ENCODE measurements at places on chromosomes 1 and 21.

DNA sequence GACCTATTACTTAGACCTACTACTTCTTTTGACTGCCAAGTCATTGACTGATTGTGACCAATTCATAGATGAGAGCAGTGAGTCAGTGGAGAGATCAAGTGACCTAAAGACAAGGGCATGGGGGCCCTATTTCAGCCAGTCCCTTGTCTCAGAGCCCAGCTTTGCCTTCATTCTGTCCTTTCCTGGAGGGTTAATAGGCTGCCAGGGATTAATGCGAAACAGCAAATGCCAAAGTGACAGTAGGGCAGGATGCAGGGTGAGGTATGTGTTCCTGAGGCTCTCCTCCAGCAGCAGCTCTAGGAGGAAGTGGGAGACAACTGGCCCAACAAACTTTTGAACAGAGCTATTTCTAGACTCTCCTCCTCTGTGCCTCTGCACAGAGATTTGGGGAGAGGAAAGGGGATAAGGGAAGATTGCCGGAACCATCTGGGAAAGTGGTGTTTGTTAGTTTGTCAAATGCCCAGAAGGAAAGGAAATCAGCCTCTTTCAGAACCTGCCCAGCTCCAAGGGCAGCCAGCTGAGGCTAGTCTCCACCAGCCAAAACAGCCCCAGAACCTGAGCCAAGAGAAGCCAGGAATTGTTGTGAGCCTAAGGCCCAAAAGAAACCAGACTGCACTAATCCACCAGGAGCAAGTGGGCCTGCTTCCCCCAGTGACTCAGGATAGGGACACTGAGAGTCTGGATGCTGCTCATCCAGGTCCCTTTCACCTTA lies 4.9 kb upstream of the S100A3 start:
- DNase-seq = no peak

- no peak for DNase-seq
Observed at GRCh38 chr1:162372159-162373071, 4.2 kb downstream of the SPATA46 start.

- DNase-seq = peak; percentile 78
Observed at GRCh38 chr1:156502894-156503697, 2.5 kb upstream of the MEF2D start.

- no peak for DNase-seq
Observed at GRCh38 chr1:234932511-234933430, 195.9 kb downstream of the TOMM20 start.

DNA sequence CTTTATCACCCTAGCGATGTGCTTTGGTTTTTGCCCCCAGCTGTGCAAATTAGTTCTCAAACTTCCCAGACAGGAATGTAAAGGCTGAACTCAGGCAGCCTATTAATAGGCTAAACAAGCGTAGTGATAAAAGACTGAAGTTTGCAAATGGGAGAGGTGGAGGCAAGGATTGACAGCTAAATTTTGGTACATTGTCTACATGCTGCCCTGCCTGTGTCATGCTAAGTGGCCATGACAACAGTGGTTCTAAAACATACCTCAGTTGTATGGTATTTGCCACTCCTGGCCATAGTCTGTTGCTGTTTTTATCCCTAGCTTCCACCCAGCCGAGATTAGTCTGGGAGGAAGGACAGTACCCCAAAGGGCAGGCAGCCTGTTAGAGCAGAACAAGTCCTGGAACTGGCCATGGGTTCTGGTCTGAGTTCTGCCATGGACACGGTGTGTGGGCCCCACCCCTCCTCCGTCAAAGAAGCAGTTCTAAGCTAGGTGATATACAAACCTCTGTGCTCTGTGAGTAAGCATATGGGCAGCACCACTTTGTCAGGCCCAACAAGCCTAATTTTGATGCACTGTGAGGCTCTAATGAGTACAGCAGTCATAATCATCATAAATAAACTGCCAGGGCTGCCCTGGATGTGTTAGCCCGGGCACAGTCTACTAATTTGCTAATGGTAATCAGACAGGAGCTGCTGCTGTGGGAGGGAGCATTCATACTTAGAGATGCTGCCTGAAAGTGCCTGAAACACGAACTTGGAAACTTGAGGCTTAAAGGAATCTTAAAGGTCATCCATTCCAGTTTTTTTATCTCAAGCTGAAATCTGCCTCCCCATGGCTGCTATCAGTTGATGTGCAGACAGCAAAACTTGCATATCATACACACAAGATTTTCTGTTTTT lies 177.1 kb downstream of the HHAT start:
- no peak for DNase-seq

- DNase-seq = no peak
Observed at GRCh38 chr1:229857585-229857984, 209.5 kb upstream of the GALNT2 start.

- DNase-seq = no peak
Observed at GRCh38 chr21:44941567-44941966, 1.7 kb downstream of the SLX9 start.

DNA sequence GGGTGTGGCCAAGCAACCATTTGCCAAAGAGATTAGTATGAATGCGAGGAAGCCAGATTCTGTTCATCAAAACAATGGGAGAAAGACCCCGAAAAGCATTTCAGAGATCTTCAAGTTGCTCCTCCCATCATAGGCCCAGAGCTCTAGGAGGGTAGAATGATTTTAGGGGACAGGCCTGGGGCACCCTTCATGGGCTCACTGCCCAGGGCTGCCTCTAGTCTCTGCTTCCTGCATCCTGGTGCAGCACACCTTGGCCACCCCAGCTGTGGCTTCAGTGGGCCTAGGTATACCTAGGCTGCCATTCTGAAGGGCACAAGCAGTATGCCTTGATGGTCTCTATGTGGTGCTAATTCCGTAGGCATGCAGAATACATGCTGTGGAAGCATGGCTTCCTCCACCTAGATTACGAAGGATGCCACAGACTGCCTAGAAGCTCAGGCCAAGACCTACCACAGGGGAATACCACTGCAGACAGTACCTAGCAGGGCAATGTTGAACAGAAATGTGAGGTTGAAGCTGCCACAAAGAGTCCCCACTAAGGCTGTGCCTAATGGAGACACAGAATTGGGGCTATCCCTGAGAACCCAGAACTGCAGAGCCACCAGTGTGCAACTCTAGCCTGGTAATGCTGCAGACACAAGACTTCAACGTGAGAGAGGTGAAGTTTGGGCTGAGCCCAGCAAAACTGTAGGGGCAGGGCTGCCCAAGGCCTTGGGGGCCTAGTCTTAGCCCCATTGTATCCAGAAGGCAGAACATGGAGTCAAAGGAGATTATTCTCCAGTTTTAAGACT lies 158.8 kb downstream of the CLIC6 start:
- no peak for DNase-seq

GRCh38 chr1:238232084-238232710 lies 341.5 kb upstream of the ZP4 start:
- no peak for DNase-seq

DNA sequence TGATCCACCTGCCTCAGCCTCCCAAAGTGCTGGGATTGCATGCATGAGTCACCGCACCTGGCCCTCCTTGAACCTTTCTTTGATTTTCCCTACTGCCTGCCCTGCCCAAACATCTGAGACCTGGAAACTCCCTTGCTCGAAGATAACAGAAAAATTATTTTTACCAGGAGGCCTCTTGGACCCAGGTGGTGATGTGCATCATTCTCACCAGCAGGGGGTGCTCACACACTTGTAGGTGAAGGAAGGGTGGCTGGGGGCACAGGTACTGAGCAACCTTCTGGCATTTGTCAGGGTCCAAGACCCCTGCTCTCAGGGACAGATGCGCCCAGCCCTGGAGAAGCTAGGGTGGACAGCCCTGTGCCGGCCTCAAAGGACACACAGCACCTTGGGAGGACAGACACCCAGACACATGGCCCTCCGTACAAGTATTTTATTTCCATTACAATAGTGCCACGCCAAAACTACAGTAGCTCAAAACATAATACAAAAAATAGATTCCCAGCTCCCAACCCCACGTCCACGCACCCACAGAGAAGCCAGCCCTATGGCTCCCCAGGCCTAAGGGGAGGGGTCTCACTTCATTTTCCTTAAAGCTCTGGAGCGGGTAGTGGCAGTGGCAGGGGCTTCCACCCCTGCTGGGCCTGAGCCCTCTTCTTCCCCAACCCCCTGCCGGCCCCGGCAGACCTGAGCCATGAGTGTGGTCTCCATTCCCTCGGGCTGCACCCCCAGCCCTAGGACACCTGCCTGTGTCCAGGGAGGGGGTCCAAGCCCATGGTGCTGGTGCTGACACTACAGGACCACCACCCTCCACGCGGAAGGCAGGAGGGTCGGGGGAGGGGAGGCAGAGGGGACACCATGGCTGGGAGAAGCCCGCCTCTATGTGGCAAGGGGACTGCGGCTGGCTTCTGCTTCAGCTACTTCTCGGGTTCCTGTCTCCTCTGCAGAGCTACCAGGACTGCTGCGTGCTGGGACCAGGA lies 40.4 kb upstream of the EIF4G3 start:
- DNase-seq = peak; percentile 17

DNA sequence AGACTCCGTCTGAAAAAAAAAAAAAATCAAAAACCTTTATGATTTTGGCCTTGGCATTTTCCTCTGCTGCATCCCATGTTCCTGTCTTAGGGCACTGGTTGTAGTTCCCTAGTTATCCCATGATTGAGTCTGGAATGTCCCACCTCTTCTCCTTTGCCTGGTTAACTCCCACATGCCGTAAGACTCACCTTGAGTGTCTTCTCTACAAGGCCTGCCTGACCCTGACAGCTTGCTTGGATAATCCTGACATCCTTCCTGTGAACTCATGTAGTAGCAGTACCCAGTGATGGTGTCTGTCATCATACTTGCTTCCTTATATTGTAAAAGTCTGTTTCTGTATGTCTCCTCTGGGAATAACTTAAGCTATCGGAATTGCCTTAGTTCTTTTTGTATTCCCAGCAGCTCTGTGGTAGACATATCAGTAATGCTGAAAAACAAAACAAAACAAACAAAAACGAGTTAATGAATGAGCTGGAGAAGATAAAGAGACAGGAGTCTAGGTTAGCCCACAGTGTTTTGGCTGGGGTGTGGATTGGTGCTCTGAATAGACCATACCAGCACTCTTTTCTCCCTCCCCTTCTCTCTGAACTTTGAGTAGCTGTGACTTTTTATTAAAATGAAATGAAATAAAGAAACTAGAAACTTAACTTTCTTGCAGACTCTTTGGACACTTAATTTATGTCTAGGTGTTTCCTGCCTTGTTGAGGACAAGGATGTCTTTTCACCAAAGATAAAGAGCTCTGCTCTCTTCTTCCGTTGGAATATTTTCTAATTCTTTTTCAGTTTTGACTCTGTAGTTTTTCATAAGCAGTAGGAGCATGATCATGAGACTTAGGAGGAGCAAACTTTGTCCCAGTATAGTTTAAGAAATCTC lies 15.1 kb downstream of the NEK7 start:
- DNase-seq = no peak

Measured in SW480 (cell line).